ENCODE measurements at places on chromosomes 2 and 18. TPM values are rescaled to one million over a fixed set of nuclear protein-coding genes. Genes with fewer than 3 reads are reported as not detected.

VAMP8 gene
- total RNA-seq, result 6.0 TPM

LRP1B gene
- total RNA-seq, result not detected

CMPK2 gene
- 4.5 TPM for total RNA-seq

EFR3B gene
- total RNA-seq, result 4.3 TPM

SIX2 gene
- total RNA-seq, result 12.2 TPM

ONECUT2 gene
- 1.1 TPM for total RNA-seq

TLX2 gene
- not detected for total RNA-seq

FBXO41 gene
- 1.3 TPM for total RNA-seq

BUB1 gene
- total RNA-seq, result 122 TPM

GRCh38 chr2:30074023-30074422 lies 72.8 kb upstream of the YPEL5 start:
- no peak for DNase-seq

GRCh38 chr2:166017208-166017607 lies 63.6 kb upstream of the TTC21B start:
- DNase-seq, result no peak

DNA sequence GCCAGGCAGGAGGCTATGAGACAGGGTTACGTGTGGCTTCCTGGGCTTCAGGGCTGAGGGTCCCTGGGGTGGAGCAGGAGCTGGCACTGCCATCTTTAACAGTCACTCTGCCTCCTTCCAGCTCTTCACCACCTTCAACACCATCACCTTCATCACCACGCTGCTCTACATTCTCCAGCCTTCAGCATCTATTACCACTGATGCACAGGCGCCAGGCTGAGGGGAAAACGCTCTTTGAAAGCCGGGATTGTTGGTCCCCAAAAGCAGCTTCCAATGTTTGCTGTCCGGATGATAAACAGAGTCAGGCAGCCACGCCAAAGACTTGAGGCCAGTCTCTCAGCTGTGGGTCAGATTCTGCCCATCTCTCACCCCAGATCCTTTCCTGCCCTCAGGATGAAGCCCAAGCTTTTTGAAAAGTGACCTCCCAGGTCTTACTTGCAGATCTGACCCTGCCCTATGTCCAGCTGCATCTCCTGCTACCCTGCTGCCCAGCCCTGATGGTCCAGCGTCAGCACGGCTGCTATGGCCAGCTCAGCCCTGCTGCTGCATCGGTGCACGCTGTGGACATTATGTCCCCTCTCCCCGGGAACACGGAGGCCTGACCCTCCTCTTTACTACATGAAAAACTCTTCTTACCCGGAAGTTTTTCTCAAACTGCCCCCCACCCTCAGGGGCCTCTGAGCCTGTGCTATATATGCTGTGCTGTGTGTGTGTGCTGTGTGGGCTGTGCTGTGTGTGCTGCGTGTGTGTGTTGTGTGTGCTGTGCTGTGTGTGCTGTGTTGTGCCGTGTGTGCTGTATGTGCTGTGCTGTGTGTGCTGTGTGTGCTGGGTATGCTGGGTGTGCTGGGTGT lies 31.2 kb upstream of the MAL start:
- DNase-seq, result no peak

DNA sequence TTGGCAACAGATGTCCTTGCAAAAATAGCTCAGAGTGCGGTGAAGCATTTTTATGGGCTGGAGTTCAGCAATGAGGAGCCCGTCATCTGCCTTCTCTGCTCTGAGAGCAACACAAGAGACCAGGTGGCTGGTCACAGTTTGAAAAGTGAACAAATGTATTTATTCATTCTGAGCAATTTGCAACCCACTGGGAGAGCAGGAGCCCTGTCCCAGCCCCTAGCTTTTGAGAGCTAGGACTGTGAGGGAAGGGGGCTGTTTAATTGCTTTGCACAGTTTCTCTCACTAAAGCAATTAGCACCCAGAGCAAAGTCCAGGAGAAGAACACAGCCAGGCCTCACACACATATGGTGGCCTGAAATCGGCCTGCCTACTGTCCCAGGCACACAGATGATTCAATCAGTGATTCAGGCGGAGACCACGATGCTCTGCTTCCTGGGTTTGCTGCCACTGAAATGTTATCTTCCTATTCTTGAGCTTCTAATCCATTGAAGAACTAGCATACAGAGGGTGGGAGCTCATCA lies 646.1 kb upstream of the ACVR2A start:
- DNase-seq, result no peak

GRCh38 chr2:95234816-95235215 lies 27.5 kb downstream of the ZNF892 start:
- DNase-seq, result no peak

GRCh38 chr2:18271370-18272147 lies 288.9 kb downstream of the RDH14 start:
- no peak for DNase-seq

- no peak for DNase-seq
These were observed 191.8 kb downstream of the DCC start for GRCh38 chr18:52531836-52532235.

DNA sequence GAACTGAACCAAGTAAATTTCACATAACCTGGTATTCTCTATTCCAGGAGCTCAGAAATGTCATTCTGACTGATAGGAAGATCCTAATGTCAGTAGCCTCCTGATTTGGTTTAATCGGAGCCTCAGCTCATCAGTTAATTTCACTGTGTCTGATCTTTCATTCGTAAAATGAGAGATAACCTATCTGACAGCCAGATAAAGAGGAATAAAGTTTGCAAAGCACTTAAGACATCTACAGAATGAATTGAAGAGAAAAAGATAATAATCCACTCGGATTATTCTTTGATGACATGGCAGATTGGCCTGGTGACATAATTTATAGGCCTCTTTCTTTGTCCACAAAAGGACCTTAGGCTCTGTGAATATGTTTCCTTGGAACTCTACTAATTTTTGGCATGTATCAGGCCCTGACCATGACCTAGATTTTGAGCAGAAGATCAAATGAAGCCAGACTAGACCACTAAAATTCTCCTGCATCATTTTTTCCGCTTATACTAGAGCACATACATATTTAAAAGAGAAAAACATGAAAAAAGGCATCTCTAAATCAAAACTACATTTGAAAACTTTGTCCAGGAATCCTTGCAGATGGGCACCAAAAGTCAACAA lies 312.4 kb downstream of the MTX2 start:
- no peak for DNase-seq

DNA sequence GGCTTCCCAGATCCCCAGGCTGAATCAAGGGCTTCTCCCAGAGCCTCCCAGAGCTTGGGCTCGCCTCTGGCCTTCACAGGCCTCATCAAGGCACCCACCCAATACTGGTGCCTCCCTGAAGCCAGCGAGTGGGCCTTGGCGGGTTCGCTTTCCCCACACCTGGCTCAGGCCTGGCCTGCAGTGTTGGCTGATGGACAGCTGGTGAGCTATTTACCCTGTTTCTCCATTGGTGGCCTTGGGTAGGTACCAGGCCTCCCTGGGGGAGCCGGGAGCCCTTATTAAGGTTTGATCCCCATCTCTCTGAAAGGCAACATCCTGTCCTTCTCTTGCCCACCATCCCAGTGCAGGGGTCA lies 18.2 kb upstream of the DUSP2 start:
- no peak for DNase-seq

DNA sequence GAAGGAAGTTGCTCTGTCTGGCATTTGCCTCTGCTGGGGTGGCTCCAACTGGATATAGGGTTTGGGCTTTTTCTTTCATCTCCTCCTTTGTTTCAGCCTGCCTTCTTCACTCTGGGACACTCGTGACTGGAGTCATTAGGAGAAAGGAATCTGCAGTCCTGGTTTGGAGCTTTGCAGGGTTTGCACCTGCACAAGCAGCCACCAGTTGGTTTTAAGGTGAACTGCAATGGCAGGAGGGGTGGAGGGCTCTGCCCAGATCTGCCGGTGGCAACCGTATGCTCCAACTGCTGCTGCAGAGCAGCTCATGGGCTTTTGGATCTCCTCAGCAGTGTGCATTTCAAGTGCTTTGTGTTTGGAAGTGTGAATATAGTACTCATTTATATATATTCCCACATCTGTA lies 131.3 kb upstream of the MGAT5 start:
- DNase-seq, result no peak

DNA sequence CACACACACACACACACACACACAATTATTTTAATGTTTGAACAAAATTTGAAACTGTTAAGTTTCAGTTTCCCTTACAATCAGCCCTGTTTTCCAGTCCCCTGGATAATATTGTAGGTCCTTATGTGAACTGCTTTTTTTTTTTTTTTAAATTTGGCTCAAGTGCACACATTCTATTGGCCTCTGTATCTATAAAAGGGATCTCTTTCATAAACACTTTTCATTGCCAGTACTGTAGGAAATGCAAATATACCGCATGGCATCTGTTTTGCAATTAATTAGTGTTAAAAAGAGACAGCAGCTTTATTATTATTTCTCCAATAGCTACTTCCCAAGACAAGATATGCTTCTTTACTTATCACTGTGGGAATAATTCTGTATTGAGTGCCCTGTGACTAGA lies 738.7 kb downstream of the EPHA4 start:
- DNase-seq, result no peak

DNA sequence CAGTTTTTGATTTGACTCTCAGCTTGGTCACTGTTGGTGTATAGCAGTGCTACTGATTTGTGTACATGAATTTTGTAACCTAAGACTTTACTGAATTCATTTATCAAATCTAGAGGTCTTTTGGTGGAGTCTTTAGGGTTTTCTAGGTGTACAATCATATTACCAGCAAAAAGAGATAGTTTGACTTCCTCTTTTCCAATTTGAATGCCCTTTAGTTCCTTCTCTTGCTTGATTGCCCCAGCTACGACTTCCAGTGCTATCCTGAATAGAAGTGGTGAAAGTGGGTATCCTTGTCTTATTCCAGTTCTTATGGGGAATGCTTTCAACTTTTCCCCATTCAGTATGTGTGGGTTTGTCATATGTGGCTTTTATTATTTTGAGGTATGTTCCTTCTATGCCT lies 312.9 kb upstream of the REV1 start:
- no peak for DNase-seq

DNA sequence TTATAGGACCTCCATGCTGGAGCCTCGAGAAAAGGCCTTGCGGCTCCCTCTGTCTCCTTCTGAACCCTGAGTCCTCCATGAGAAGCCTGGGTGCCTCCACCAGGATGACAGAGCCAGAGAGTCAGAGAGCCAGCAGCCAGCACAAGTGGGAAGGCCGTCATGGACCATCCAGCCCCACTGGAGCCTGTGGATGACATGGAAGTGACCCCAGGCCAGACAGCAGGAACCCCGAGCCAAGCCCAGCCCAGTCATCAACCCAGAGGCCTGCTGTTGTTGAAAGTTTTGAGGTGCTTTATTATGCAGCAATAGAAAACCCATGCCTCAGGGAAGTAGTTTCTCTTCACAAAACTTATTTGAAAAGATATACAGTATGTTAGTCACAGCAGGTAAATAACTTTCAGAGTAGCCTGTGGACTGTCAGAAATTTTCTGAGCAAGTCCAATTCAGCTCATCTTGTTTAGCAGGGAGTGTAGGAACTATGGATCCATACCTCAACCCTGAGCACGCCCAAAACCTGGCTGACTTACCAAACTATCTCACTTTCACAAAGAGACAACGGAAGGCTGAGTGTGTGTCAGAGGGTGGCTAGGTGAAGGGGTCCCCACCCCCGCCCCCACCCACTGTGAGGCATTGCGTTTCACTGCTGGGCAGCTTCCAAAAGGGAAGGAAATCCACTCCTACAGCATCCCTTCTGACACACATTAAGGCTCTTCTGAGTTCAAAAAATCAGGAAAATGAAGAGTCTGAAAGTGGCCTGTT lies 79.9 kb upstream of the NDUFV2 start:
- DNase-seq, result no peak

DNA sequence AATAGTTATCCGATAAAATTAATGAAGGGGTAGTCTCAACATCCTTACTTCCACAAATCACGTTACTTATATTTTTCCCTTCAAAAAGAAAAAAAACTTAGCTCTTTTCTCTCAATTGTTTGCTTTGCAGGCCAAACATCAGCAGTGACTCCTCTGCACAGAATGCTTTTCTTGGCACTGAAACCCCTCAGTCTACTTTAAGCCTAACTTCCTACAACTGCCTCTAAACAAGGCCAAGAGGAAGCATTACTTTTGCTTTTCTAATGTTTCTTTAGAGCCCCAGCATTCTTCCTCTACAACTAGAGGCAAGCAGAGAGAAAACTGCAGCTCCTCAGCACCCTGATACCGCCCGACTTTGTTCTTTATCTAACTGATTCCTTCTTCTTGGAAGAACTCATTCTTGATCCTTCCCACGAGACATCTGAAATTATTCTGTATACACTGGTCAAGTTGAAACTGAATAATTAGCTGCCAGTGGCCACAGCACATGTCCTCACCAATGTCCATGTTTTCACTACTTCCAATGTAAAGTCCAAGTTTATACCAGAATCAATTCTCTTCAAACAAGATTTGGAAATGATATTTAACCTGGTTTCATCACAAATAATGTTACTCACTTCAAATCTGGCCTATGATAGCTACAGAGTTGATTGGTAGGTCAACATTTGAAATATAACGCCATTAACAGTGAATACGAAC lies 55.3 kb downstream of the DTNB start:
- DNase-seq, result peak; percentile 83

- no peak for DNase-seq
These were observed 60.7 kb downstream of the USP34 start for GRCh38 chr2:61410185-61410584.

DNA sequence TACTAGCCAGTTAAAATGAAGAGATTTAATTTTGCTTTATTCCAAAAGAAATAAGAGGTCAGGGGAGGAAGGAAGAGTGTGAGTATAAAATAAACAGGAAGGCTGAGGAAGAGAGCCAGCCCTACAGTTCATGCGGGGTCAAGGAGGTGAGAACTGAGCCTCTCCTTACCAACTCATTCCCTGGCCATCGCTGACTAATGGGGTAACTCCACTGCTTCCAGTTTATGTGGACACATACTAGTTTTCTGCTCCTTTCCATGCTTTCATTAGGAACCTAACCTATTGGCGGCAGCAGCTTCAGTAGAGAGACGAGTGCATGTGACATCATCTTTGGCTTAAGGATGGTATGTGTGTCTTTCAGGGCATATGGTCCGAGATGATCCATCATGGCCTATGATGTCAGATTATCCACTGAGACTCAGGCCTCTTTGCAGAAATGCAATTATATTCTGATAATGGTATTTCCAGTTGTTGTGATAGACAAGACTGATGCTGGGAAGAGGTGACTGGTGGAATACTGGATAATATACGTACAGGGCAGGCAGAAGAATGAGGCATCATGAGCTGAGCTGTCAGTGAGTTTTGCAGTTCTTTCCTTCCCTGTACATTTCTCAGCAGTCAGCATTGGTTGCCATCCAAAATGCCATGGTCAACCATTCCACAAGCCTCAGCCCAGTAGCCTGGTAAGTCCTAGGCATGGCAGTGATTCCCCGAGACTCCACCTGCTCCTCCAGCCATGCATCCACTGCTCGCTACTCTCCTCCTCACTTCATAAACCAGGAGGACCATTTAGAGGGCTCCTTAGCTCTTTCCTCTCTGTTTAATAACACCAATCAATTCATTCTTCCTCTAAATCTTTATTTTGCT lies 184.6 kb upstream of the OSR1 start:
- DNase-seq, result no peak

DNA sequence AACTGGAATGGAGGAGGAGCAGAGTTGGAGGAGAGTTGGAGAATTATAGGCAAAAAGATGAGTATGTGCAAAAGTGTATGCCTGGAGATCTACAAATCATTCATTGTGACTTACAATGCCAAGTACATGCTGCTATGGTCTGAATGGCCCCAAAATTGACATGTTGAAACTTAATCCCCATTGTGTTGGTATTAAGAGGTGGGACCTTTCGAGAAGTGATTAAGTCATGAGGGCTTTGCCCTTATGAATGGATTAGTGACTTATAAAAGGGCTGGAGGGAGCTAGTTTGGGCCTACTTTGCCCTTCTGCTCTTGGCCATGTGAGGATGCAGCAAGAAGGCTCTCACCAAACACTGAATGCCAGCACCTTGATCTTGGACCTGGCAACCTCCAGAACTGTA lies 6.3 kb upstream of the RBMS1 start:
- no peak for DNase-seq

- DNase-seq, result peak; percentile 60
These were observed 506.6 kb downstream of the ERBB4 start for GRCh38 chr2:212032032-212032431.

Measured in Daoy (cell line).